COR-L47 (cell line): ENCODE measurements at places on chromosomes 13 and 19.
A peak's percentile ranks its signal among the peaks of the same experiment; 100 is the strongest.

GRCh38 chr19:35291916-35292315 is at the start of gene MAG:
TSS of gene MAG (plus strand) at chr19:35292161. CDS start at chr19:35295409, 3,248 bp downstream.
- no peak for DNase-seq

DNA sequence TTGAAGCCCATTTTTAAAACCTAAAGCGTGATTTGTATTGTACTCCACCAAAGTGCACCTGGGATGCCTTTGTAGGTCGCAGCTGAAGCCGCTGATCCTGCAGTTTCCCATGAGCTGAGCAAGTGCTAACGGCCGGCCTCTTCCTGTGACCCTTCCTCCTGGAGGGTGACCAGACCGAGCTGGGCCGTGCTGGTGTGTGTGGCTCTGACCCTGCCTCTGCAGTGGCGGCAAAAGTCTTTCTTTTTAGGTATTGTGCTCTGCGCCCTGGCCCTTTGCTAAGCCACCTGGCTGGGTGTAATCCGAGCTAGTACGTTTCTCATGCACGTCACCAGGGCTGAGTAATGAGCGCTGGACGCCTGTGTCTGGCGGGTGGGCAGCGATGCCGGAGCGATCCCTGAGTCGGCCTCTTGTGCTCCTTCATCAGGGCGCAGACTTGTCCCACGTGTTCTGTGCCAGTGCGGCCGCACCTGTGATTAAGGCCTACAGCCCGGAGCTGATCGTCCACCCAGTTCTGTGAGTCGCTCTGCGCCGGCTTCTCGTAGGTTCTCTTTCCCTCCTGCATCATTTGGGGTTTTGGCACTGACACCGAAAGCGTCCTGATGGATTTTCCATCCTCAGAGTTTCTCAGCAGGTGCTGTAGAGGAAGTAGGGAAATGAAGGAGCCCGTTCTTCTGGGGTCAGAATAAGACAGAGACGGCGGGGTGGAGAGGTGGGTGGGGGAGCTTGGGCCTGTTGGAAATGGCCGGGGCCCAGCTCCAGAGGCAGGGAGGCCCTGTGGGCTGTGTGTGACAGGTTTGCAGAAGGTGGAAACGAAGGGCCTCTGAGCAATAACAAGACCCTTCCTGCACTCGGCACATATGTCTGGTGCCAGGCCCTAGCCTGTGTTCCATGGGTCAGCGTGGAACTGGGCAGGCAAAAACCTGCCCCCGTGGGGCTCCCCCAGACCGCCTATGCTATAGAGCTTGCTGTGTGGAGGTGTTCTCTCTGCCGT is 9.7 kb downstream of the NAXD start:
- DNase-seq: no peak

DNA sequence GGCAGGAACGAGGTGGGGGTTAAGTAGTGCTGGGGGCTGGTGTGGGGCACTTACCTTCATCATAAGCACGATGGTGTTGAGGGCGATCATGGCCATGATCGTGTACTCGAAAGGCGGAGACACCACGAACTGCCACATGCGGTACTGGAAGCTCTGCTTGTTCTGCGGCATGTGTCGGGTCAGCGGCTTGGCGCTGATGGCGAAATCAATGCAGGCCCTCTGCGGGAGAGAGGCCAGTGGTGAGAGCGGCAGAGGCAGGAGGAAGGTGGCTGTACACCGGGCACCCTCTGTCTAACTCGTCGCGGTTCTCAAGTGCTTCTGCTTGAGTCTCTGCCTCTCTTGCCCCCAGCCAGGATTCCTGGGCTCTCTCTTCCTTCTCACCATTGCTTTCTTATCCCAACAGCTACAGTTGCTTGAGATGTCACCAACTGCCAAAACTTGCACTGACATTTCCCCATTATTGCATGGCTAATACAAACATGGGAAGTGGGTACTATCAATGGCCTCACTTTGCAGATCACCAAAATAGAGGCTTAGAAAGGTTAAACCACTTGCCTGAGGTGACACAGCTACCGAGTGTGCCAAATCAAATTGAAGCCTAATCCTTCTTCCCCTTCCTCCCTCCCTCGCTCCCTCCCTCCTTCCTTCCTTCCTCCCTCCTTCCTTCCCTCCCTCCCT is 105.0 kb downstream of the IER2 start:
- no peak for DNase-seq

DNA sequence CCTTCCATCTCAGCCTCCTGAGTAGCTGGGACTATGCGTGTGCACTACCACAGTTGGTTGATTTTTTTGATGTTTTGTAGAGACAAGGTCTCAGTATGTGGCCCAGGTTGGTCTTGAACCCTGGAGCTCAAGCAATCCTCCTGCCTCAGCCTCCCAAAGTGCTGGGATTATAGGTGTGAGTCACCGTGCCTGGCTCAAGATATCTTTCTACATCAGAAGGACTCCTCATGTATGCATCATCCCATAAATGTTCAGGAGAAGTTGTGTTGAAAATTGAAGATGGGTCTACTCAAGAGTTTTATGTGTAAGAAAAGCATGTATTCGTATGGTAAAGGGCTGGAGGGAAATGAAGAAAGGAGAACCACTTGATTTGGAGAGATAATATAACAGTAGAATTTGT is 71.8 kb upstream of the STK24 start:
- DNase-seq: no peak

GRCh38 chr13:23833733-23834611 is 55.2 kb downstream of the MIPEP start:
- DNase-seq: no peak

DNA sequence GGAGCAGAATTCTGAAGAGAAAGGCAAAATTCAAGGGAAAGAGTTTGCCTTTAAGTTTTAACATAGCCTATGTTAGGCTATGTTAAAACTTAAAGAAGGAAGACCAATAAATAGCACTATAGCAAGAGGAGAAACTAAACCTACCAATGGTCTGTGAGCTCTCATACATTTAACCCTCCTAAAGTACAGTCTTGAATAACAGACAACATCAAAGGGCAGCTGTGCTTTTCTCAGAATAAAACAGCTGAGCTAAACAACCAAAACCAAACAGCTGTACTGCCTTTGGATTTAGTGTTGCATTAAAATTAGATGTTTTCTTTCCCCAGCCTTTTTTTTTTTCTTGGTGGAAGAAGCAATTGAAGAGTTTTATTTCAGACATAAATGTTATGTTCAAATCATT is 34.0 kb downstream of the KLF5 start:
- DNase-seq: no peak

DNA sequence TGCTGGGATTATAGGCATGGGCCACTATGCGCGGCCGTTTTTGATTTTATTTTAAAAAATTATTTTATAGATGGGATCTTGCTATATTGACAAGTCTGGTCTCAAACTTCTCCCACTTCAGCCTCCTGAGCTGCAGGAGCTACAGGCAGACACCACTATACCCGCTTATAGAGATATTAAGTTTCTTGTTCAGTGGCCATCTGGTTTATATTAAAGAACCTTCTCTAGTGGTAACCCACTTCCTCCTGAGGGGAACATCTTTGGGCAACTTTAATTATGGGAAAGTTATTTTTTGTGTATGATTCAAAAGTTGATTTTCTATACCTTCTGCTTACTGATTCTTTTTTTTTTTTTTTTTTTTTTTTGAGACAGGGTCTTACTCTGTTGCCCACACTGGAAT is 172.7 kb downstream of the KLF5 start:
- no peak for DNase-seq

GRCh38 chr13:90690458-90691080 is 656.9 kb upstream of the MIR17HG start:
- DNase-seq: no peak

DNA sequence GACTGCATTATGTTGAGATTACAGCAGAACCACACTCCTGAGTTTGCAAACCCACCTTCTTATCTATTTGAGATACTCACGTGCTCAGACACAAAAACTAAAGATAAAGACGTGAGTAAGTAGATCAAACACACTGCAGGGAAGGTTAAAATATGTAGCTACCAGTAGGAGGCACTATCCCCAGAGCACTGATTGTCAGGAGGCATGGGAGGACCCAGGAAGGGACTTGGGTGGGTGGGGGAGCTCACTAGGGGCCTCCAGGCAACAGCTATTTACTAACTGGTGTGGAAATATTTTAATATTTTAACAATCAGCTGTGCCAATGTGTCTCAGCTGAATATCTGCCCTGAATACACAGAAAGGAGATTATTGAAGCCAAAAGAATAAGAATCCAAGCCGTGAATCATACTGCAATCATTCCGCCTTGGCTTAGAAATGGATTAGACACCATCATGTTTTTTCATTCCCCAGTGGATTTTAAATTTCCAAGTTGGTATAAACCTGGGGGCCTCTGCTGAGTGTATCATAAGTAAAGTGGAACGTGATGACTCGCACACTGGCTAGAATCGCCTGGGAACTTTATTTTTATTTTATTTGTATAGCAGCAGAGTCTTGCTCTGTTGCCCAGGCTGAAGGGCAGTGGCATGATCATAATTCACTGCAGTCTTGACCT is 73.2 kb upstream of the CACNA1A start:
- no peak for DNase-seq

- no peak for DNase-seq
These were observed 1.3 kb upstream of the TEKTIP1 start for GRCh38 chr19:3537438-3538240.

DNA sequence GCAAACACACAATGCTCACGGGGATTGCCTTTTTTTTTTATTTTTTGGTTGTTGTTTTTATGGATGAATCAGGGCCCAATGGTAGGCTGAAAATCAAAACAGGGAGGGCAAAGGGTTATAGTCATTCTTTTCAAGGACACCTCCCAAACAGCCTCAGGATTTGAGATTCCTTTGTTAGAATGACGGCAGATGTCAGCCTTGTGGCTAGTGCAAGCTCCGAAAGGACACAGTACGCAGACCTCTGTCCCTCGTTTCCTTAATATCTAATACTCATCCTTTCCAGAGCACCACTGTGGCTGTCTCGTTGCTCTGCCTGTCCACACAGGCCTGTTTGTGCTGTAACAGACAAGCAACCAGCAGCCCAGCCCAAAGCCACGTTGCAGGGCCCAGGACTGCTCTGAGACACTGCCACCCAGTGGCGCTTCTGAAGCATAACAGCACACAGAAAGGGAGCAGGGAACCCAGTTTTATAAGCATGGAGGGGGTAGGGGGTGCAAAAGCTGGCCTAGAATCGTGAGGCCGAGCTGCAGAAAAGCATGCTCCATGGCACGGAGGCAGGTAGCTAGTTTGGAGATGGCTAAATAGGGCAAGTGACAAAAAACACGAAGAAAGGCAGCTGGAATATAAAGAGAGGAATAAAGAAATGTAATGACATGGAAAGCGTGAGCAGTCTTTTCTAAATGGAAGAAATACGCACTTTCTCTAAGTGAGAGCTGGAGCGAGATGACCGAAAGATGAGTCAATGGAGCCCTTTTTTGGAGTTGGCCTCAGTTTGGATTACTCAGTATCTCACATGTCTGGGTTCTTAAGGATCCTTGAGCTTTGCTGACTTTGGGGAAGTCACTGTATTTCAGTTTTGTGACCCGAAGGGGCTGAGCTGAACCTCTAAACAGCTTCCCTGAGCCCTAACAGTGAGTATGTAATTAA is 40.7 kb upstream of the MEDAG start:
- DNase-seq: peak; percentile 86

GRCh38 chr13:41434831-41435520 is 22.4 kb upstream of the RGCC start:
- DNase-seq: no peak

DNA sequence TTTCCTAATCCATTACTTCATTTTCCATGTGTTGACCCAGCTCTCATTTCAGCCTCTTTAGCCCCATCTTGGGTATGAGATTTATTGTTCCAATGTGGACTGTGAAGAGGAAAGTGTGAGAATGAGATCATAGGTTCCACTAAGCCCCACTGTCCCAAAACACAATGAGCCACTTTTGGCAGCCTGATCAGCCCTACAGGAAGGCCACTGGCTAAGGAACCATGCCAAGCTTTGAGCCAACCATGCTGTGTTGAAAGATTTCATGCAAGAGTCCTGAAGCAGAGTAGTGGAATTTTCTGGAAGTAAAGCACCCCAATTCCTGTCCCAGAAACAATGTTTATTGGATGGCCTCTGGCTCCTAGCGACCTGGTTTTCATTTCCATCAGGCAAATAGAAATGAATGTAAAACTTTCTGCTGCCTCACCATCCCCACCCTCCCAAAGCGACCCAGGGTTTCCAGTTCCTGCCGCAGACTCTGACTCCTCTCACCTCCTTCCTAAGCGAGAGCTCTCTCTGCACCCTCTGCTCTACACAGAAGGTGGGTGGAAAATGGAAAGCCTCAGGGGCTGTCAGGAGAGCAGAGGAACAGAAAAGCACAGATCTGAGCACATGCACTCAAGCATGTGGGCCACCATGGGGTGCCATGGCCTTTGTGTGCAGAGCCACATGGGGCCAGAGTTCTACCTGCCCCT is 73.1 kb downstream of the KCTD12 start:
- no peak for DNase-seq

DNA sequence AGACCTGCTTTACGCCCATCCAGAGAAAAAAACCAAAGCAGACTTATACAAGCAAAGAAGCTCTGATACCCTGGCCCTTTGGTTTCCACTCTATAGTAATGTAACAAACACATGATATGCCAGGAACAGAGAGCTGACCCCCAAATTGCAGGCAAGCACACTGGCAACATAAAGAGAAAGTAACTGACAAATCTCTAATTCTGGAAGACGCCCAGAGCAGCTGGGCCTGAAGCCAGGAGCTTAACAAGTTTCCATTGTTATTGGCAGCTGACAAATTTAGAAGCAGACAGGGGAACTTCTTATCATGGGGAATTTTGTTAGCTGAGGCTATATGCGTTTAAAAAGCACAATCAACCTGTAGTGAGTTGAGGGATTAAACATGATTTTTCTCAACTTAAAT is 158.0 kb downstream of the DLEU7 start:
- DNase-seq: peak; percentile 93

GRCh38 chr13:101703081-101703480 is 250.6 kb downstream of the ITGBL1 start:
- DNase-seq: no peak

GRCh38 chr13:22118158-22118557 is 447.3 kb downstream of the FGF9 start:
- DNase-seq: no peak
